Activated T-helper 2 cell treated with anti-CD3 and anti-CD28 coated beads, Interferon-gamma antibody, Interleukin-2, Interleukin-4, amounts not matched to agents 10 μg/mL and 5 μg/mL and 100 μg/mL, durations not matched to agents 14 hours and 24 hours and 36 hours (primary cell): ENCODE measurements at places on chromosomes 6 and 20.
A peak's percentile ranks its signal among the peaks of the same experiment; 100 is the strongest.

- no peak for DNase-seq
Observed at GRCh38 chr6:150619275-150619674, 19.6 kb downstream of the PLEKHG1 start.

DNA sequence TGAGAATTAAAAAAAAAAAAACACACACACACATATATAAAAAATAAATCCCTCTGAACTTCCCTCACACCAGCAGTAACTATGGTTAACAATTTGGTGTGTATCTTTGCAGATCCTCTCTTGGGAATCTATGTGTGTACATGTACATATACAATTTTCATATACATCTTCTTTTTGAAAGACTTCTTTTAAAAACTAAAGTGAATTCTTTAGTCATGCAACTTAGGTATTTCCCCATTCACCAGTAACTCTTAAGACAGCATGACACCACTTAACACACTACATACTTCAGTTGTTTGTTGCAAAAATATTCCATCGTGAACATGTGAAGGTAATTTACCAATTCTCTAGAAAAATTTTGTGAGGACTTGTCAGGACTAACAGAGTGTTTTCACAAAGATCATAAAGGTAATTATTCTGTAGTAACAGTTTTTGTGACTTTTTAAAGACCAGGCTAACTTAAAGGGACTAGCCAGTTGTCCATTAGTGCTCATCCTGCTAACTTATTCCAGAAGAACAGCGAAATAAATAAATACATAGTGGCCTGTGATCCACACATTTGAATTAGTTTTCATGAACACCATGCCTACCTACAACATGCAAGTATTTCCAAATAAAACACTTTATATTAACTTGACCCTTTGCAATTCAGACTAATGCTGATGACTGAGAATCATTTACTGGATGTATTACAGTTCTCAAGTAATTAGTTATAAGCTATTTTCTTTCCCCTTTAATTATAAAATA, 12.1 kb downstream of the RBM39 start:
- DNase-seq, result no peak

GRCh38 chr6:33585403-33586107, 5.5 kb upstream of the BAK1 start:
- peak; percentile 83 for DNase-seq

DNA sequence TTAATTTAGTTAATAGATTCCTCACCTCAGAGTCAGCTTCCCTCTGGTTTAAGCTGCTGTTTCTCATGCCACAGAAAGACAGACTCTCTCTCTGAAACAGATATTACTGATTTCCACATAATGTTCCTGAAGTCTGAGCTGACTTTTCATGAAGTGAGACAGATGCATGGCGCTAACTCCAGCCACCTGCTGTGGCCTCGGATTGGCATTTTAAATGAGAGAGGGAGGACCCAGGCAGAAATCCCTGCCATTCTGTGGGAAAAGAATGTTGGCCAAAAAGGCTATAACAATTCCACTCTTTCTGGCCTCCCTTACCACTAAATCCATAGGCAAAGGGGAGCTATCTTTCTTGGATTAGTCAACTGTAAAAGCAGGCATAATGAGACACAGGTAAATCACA, 354.1 kb upstream of the CDH4 start:
- no peak for DNase-seq

DNA sequence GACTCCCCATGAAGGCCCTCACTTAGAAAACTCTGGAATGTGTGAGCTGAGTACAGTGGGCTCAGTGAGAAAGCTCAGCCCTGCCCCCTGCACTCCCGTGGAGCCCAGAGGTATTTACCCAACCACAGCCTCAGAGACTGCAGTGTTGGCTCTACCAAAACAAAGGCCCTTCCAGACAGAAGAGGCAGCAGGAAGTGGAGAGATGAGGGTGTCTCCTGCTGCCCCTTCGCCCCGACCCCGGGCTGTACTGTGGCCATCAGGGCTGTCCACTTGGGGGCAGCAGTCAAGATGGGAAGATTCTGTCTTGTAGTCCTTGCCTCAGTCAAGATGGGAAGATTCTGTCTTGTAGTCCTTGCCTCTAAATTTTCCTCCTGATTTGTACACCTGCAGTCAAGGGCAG, 341.3 kb downstream of the TAF4 start:
- no peak for DNase-seq

DNA sequence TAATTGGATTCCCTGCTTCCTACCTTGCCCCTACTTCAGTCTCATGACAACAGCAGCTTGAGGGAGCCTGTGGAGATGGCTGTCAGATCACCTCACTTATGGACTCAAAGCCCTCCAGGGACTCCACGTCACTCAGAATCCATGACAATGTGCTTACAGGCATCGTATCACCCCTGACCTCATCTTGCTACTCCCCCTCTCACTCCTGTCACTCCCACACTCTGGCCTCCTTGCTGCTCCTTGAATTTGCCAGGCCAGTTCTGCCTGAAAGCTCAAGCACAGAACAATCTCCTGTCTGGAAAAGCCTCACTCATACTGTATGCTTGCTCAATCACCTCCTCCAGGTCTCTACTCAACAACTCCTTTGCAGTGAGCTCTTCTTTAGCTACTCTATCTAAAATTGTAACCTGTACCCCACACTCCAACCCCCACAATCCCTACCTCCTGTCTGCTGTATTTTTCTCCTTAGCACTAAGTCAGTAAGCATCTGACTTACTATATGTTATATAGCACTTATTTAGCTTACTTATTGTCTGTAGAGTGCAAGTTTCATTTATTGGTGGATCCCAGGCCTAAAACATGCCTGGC, 10.7 kb upstream of the GSTA4 start:
- no peak for DNase-seq

- DNase-seq, result peak; percentile 27
Observed at GRCh38 chr20:23928788-23929187, 49.2 kb upstream of the CST5 start.

DNA sequence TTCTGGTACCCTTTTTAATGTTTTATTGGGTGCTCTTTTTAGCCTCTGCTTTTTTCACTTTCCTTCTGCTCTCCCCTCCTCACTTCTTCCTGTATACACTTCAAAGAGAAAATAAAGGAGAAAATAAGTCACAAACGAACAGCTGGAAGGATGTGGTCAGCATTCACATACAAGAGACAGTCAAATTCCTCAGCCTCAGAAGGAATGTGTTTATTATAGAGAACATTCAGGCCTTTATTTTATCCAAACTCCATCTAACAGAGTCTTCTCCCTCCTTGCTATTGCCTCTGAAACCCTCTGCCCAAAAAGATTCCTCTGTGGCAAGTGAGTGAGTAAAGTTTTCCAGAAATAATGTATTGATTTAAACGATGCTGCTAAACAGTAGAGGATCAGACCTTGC, 490.4 kb downstream of the FRK start:
- no peak for DNase-seq

GRCh38 chr20:4997222-4997621, 4.1 kb downstream of the SLC23A2 start:
- DNase-seq, result no peak

DNA sequence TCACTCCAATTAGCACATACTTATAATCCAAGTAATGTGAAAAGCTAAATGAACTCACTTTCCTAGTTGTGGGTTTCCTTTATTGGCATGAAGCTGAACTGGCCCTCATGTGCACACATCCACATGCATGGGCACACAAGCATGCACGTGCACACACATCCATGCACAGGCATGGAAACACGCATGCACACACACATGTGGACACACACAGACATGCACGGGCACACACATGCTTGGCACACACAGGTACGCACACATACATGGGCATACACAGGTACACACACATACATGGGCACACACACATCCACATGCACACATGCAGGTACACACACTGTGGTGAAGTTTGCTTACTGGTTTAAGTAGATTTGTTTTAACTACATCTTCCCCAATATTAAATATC, 23.8 kb downstream of the SYNDIG1 start:
- DNase-seq, result no peak

GRCh38 chr6:25617997-25618396, 34.0 kb upstream of the SCGN start:
- no peak for DNase-seq

DNA sequence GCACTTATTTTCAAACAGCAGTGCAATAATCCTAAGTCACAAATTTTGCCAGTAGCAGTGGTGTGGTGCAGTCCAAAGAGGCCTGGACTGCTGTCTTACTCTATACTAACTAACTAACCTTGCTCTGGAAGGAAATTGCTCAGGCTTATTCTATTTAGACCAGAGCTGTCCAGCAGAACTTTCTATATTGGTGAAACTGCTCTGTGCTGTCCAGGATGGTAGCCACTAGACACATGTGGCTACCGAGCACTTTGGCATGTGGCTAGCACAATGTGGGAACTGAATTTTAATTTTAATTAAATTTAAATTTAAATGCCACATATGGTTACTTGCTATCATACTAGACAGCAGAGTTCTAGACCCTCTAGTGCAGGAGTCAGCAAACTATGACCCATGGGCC, 27.1 kb upstream of the FBXO9 start:
- DNase-seq, result no peak

- DNase-seq, result no peak
Observed at GRCh38 chr20:3070725-3071124, 695 bp upstream of the OXT start.

GRCh38 chr6:11848346-11848651, 69.7 kb upstream of the ADTRP start:
- DNase-seq, result no peak

DNA sequence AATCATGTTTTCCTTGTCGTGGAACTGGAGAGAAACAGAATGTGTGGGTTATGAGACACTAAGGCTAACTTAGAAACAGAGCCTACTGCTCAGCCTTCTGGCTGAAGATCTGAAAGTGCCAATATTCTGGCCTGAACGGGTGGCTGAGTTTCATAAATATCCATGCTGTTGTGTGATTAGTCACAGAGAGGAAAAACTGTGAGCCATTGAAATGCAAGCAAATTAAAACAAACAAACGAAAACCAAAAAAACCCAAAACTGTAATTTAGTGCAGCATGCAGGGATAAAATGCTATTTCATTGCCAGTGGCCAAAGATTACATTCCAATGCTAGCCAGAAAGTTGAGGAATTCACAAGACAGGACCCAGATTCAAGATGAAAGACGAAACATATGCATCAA, 315.1 kb downstream of the UBE3D start:
- DNase-seq, result no peak

- no peak for DNase-seq
Observed at GRCh38 chr20:30598460-30599230, 658.8 kb upstream of the DEFB115 start.

GRCh38 chr6:71599359-71599758, 287.0 kb upstream of the RIMS1 start:
- DNase-seq, result no peak

GRCh38 chr6:144543006-144543871, 258.1 kb downstream of the UTRN start:
- no peak for DNase-seq

DNA sequence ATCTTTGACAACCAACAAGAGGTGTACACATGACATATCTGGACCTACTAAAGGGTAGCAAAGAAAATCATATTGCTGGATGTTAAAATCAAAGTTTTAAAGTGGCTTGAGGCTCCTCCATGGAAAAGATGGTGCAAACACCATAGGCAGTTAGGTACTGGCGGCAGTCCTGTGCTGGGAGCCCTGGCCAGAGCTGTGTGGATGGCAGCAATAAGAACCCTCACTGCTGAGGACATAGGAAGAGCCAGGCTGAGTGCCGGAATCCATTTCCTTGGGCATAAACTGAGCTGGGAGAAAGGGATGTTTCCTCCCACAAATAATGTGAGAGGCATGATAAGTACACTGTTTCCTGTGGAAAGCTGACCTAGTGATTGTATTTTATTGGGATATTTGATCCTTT, 89.9 kb downstream of the ARID1B start:
- DNase-seq, result no peak

GRCh38 chr20:40741507-40742106, 52.6 kb upstream of the MAFB start:
- DNase-seq, result peak; percentile 31

GRCh38 chr6:134379076-134379475, 61.2 kb upstream of the SGK1 start:
- peak; percentile 21 for DNase-seq

GRCh38 chr6:20031342-20031741, 180.9 kb downstream of the MBOAT1 start:
- DNase-seq, result no peak

DNA sequence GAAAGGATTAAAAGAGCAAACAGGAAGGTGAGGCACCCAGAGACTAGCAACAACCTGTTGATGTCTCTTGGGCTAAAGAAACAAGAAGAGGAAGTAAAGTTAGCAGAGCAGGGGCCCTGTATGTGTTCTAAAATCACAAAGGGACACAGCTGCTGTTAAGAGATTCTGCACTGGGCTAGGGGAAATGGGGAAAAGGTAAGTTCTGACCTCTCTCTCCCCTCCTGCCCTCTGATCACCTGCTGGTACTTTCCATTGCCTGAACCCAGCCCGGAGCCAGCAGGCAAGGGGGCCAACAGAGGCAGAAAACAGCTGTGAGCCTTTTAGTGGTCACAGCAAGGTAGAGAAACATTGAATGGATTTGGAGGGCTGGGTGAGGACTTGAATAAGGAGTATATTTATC, 13.5 kb upstream of the CNR1 start:
- DNase-seq, result no peak

DNA sequence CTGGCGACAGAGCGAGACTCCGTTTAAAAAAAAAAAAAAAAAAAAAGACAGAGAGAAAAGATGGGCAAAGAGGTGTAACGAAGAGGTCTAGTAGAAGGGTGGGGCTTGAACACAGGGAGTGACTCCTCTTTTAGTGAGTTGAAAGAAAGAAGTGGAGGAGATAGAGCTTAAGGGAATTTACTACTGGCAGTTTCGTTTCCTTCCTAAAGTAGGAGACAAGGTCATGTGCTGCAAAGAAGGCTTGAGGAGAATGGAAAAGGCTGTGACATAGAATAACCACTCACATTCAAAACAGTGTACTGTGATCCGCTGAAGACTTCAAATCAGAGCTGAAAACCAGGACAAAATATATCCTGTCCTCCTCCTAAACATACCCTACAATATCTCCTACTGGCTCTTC, 63.8 kb upstream of the EIF2S2 start:
- DNase-seq, result no peak

GRCh38 chr6:143517447-143517773, 5.9 kb upstream of the FUCA2 start:
- no peak for DNase-seq

DNA sequence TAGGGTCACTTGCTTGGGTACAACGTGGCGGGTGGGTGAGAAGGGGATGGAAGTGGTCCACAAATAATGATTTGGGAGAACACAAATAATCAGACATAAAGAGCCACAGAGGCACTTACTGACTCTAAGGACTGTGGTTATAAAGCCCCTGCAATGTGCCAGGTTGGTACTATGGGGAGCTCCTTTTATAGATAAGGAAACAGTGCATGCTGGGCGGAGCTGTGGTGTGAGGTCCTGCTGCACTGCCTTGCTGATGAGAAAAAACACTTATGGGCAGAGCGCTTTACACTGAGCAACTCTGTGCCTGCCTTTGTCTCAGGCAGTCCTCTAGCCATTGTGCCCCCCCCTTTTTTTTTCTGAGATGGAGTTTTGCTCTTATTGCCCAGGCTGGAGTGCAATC, 29.1 kb upstream of the SCRT2 start:
- DNase-seq, result no peak

DNA sequence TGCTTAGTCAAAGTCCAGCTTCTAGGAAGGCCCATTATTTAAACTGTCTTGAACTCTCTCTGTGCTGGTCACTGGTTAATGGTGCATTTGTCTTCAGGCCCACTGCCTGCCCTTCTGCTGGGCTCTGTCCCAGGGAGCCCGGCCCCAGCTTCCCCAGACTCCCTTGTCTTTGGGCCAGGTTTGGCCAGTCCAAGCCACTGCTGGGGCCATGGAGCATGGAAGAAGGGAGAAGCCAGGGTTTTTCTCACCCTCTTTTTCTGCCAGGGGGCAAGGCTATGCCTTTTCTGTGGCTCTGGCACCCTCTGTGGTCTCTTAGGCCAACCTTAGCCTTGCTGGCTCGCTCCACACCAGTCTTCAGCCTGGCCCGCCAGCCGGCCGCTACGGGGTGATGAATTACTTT, 390.0 kb upstream of the SULF2 start:
- DNase-seq, result no peak
